ENCODE measurements at places on chromosomes 2 and 18. TPM values are rescaled to one million over a fixed set of nuclear protein-coding genes. Genes with fewer than 3 reads are reported as not detected.

GRCh38 chr2:117936871-117937428, 76.9 kb downstream of the CCDC93 start:
- H3K27me3 ChIP-seq: no peaks in the 10 kb centered on the region
- H3K27ac ChIP-seq: no peak overlapping the region
- peaks cover 41% of the 10 kb centered on the region for H3K36me3 ChIP-seq

DNA sequence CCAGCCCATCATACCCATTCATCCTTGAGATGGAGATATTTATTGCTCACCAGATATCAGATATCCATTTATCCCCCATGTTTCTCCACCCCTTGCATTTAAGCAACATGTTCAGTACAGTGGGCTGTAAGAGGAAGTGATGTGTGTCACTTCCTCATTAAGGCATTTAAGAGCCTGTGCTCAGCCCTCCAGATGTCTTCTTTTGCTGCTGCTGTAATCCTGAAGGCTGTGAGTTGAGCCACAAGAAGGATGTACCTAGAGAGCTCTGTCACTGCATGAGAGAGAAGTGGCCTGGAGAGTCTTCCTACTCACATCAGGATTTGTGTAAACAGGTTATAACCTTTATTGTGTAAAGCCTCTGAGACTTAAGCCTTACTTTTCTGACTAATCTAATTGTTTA, 151.8 kb upstream of the UNC80 start:
- DNase-seq: no peak
- no peaks in the 10 kb centered on the region for H3K36me3 ChIP-seq
- H3K4me3 ChIP-seq: no peak overlapping the region
- H3K4me1 ChIP-seq: no peaks in the 10 kb centered on the region

Gene CLIP4
- 6.0 TPM for total RNA-seq

Gene FBXO36
- total RNA-seq: 5.7 TPM

DNA sequence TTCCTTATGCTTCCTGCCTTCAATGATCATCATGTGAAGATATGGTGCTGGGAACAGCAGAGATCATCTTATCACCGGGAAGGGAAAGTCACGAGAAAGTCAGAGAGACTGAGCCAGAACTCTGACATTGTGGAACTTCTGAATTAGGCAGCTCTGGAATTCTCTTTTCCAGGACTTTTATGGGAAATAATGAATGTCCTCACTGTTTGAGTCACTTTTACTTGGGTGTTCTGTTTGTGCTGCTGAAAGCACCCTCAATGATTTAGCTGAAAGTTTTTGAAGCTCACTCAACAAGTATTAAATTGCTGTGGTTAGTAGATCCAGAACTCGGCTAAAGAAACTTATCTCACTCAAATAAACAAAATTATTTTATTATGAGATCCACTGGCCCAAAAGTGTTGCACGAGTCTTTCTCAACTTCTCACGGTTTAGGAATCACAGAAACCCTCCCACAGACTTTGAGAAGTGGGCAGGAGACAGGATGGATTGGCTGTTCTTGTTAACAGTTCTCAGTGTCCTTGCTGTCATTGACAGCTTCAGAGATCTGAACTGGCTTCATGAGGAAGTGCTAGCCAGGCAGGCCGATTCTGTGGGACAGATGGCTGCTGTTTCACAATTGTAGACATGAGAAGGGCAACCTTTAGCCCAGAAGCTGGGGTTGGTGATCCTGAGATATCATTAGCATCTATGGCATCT, 26.4 kb upstream of the ATRAID start:
- H3K27ac ChIP-seq: peak overlapping the region; percentile 24
- H3K27me3 ChIP-seq: no peaks in the 10 kb centered on the region
- peak; percentile 19 for DNase-seq
- peaks cover 18% of the 10 kb centered on the region for H3K4me1 ChIP-seq

DNA sequence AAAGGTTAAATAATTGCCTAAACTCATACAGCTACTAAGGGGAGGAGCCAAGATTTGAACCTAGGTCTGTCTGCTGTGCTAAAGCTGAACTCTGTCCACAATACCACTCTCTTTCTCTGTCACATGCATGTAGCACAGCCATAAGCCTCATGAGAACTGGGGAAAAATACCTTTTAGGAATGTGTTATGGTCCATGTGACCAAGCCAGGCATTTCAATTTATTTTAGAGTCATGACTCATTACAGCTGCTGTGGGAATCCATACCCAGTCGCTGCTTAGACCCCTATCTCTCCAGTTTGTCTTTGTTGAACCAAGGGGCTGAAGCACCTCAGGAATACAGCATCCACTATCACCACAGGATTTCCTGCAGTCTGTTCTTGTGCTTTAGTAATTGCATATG, 200.0 kb upstream of the SIX3 start:
- H3K27ac ChIP-seq: no peak overlapping the region
- no peaks in the 10 kb centered on the region for H3K27me3 ChIP-seq
- DNase-seq: no peak
- peaks cover 4% of the 10 kb centered on the region for H3K4me1 ChIP-seq
